Thymus (tissue), 14 donors: ENCODE measurements at places on chromosomes 5 and 9.

DNA sequence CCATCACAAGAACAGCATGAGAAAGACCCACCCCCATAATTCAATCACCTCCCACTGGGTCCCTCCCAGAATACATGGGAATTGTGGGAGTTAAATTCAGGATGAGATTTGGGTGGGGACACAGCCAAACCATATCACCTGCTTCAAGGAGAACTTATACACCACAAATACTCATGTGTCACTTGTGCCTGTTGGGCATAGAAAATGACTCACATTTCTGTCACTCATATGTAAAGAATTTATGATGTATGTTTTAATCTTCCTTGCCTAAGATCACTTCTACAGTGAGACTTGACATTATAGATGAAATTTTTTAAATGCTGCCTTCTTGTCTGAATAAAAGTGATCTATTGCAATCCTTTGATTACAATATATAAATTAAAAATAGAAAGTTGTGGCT is 23.0 kb upstream of the PRDM6 start:
- DNase-seq: no peak

DNA sequence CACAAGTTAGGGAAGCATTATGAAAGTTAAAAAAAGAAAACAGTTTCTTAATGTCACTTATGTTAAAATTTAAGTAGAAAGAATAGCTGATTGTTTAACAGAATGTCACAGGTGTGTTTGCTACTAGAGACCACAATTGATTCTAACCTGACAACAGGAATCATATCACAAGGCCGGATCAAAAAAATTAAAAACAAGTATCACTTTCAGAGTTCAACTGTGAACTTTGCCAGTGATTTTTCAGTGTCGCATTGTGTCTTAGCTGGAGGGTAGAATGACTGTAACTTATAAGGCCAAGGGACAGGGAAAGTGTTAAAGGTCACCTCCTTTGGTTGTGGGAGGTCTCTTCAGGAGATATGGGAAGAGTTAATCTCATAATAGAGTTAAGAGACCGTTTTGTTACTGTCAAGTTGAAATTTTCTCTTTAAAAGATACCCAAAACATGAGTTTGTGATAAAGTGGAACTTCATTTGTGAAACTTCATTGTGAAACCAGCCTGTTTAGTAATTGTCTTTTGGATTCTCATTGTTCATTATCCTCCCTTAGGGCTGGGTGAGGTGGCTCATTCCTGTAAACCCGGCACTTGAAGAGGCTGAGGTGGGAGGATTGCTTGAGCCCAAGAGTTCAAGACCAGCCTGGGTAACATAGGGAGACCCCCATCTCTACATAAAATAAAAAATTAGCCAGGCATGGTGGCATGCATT is 40.9 kb downstream of the CPEB4 start:
- DNase-seq: no peak

GRCh38 chr5:57939771-57940170 is 457.2 kb upstream of the ACTBL2 start:
- no peak for DNase-seq

DNA sequence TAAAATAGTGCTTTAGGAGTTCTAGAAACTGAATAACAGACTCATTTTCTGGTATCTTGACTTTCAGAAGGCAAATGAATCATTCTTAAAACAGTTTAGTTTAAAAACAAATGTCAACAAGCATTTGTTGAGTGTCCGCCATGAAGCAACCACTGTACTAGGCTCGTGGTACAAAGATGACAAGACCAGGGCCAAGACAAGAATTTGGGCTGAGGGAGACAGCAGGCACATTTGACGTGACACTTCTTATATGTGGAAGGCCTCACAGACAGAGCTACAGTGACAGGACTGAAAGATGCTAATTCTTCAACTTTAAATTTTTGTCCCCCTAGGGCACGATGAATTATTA is 14.4 kb upstream of the ZNF131 start:
- no peak for DNase-seq

GRCh38 chr5:122781465-122781864 is 6.6 kb downstream of the SNX2 start:
- DNase-seq: no peak

DNA sequence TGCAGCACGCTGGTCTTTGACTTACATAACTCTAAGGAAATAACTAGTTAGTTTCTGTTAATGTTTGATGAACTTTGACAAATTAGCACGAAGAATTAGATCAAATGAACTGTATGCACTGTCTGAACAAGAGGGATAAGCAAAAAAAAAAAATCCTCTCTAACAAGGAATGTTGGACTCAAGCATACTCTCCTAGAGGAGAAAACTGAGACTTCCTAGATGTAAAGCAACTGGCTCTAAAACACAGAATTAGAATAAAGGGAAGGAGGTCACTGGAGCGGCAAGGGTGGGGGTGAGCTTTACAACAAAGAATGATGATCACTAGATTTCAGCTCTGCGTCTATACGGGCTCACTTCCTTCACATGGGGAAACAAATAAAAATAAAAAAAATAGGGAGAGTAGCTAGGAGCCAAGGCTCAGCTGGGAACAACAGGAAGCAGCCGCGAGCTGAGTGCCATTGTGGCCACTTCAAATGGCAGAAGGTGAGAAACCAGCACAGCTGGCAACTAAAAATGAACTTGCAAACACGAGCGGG is 48.7 kb upstream of the CEMIP2 start:
- DNase-seq: peak; percentile 35

- no peak for DNase-seq
These were observed 180.5 kb downstream of the RAB3C start for GRCh38 chr5:58763390-58763789.

DNA sequence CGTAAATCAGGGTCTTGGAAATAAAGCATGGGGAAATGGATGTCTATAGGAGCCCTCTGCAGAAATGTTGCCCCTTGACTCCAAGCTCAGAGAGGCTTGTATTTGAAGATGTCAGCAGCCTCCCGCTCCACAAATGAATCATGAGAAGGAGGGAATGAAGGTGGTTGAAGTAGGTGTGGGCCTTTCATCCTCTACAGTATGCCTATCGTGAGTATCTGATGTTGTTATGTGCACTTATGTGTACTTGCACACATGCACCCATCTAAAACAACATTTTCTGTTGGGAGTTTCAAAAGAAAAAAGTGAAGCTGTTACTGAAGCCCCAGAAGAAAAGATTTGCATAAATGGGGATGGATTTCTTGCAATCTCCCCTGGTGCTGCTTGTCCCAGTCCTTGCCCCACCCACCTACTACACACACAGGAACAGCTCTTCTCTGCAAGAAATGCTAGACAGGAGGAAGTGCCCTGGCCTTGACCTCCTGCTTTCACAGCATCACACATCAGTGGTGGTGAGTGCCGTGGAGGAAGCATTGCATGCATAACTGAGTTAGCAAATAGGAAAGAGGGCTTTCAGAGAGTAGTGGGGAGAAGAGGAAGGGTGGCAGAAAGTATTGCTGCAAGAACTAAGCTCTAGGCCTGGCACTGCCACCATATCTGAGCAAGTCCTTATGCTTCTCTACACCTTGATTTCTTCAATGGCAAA is 156.1 kb downstream of the SNX18 start:
- DNase-seq: peak; percentile 13

DNA sequence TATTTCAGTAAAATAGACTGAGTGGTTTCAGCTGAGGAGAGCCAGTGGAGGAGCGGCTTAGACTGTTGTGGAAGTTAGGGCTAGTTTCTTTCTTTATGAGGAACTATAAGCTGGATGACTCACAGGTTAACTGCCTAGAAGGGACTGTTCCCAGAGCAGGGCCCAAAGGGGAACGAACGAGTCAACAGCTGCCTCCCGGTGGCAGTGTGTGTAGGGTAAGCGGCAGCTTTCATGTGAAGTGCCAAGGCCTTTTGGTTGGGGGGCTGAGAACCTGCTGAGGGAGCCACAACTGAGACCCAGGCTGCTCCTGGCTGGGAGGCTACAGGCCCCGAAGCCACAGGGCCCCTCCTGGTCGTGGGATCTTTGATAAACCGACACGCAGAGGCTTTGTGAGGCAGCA is 7.0 kb downstream of the SQSTM1 start:
- peak; percentile 74 for DNase-seq

- no peak for DNase-seq
These were observed 96.0 kb downstream of the TARS1 start for GRCh38 chr5:33536802-33537201.

DNA sequence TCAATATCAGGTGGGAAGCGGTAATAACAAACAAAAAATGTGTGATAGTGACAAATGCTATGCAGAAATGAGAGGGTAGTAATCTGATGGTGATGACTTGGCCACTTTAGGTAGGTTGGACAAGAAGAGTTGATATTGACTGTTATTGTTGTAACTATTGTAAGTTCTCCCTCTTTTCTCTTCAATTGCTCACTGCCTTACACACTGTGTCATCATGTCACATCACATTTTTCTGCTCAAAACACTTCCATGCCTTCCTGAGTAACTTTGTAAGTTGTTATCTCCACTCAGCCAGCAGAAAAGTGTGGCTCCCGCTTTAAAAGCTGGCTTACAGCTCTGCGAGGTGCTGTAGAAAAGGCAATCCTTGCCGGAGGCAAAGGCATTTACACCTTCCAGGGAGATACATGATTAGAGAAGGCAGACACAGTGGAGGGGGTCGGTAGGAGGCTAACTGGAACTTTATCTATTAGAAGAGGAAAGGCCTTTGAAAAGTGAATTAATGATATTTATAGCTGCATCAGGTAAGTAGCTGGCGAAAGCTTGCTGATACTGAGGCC is 85.2 kb upstream of the CLINT1 start:
- no peak for DNase-seq

DNA sequence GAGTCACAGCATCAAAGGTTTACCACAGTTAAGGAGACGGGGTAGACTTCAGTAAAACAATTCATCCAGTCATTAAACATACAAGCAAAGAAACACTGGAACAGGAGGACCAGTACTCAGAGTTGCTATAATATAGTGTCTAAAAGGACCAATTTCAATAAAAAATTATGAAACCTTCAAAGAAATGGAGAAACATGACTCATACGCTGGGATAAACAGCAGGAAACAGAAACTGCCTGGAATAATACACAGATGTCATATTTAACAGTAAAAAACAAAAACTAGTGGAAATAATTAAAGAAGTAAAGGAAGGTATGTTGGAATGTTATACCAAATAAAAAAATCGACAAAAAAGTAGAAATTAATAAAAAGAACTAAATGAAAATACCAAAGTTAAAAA is 1075.9 kb downstream of the NR2F1-AS1 start:
- no peak for DNase-seq

DNA sequence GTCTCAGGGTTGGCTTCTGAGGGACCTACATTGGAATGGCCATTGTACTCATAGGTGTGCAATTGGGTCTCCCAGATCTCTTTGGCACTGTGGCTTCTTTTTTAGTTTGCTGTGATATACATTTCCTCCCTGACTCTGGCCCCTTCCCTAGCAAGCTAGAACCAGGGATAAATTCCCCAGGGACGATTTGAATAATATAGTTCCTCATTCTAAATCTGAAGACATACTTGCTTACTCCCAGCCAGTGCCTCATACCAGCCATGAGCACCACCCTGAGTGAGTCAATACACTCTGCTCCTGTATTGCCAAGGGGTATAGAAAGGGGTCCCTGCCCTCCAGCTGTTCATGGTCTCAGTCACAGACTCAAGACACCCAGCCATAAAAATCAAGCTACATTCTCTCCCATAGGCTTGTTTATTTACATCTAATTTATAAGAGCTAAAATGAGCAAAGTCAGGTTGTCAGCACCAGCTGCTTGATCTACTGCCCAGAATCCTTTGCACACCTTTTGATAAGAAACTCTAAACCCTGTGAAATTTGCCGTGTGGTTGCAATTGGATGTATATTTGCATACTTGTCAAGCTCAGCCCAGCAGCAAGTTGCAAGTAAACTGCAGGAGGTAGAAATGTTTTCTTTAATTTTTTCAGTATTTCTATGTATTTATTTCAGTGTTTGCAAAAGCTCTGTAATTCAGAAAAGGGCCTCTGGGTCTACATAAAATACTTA is 219.9 kb upstream of the IRX1 start:
- DNase-seq: no peak
